ENCODE measurements at places on chromosomes 3 and 15.

DNA sequence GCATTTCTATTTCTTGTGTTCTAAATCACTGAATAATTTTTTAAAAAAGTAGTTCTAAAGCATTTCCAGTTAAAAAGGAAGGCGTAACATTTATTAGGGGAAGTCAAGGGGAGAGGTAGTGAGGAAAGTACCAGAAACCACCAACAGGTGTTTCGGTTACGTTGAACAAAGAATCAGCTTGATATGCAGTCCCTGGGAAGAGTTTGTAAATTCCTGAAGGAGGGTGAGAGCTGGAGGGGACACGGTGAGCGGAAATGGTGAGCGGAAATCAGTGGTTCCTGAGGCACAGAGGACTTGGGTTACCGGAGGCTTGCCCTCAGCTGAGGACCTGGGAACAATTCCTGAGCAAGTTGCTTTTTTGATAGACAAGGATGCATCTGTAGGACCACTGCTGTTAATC is 17.8 kb downstream of the MAP2K1 start:
- DNase-seq: no peak

DNA sequence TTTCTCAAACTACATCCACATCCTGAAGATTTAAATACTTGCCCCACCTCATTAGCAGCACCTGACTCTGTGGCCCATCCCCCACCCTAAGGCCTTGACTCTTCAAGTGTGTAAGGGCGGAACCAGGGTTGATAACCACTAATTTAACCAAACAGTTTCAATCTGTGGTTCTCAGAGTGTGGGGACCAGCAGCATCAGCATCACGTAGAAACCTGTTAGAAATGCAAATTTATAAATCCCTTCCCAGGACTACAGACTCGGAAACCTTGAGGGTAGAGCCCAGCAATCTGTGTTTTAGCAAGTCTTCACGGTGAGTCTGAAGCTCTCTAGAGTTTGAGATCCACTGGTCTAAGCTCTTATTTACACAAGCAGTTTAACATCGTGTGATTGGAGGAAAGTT is 12.4 kb downstream of the GNB4 start:
- no peak for DNase-seq

DNA sequence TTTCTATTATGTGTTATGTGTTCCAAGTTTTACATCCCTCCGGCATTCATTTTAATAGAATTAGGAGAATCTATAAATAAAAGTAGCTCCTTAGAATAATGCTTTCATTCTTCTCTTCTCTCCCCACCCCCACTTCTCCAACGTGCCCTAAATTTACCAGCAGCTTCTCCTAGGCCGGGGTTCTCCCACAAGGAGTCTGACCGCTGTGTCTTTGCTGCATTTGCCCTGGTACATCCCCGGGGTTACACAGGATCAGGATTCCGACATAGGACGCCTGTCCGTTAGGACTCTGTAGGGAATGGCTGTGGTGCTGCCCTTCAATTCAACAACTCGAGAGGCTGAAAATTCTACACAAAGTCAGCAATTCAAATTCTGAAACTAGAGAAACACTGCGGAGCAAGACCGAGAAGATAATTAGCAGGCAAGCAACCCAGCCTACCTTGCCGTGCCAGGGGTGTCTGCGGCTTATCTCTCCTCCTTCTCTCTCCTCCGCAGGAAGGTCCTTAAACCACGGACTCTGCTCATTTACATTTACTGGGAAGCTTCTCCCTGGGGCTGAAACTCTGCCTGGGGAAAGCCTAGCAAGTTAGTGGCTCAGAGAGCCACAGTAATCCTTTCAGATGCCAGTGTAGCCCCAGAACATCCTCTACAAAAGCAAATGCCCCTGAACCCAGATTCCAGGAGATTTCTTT is 18.8 kb downstream of the PCSK6 start:
- DNase-seq: no peak

DNA sequence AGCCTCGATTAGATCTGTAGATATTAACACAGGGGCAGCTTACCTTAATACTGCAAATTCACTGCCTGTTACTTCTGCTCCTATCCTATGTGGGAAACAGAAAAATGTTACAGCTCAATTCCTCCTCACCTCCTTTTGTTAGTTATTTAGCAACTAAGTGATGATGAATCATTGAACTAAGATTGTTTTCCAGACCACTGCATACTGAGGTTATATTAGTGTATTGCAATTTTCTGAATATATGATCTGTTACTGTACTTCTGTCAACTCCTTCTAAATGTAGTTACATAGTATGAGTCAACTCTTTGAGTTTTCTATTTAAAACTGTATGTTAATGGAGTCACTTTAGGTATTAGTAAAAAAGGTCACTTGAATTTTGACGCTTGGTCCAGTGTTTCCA is 331.5 kb upstream of the SLCO3A1 start:
- no peak for DNase-seq

DNA sequence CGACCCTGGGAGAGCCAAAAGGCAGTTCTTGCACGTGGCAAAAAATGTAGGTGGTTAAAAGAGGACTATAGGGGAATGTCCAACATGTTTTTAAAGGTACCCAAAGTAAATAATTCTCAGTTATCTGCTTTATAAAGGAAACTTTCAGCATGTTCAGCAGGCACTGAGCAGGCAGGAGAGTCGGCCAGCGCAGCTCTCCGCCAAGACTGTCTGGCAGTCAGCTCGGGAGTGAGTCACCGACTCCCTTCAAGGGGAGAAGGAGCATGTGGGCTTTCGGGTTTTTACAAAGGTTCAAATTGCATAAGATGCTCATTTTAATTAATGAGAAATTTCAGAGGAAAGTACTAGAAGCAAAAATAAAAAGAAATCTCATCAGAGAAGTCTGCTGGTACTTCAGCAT is 7.0 kb downstream of the GABRA5 start:
- DNase-seq: no peak

DNA sequence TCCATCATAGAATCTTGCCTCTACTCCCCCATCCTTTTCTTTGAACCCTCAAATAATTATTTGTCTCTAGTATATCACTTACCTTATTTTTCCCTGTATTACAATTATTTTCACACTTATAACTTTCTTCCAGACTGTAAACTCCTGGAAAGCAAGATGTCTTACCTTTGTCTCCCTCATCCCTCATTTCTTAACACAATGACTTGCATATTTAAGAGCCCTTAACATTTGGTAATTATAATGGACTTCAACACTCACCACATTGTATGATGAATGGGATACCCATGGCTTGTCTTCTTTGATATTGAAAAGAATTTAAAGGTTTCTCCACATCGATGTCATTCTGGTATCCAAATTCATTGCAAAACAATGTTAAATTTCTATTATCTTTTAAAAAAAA is 81.4 kb upstream of the GUCA1C start:
- no peak for DNase-seq
